ENCODE measurements at places on chromosomes 5 and 9.
A peak's percentile ranks its signal among the peaks of the same experiment; 100 is the strongest.

GRCh38 chr9:70954126-70954525, 167.3 kb downstream of the TRPM3 start:
- DNase-seq: no peak

DNA sequence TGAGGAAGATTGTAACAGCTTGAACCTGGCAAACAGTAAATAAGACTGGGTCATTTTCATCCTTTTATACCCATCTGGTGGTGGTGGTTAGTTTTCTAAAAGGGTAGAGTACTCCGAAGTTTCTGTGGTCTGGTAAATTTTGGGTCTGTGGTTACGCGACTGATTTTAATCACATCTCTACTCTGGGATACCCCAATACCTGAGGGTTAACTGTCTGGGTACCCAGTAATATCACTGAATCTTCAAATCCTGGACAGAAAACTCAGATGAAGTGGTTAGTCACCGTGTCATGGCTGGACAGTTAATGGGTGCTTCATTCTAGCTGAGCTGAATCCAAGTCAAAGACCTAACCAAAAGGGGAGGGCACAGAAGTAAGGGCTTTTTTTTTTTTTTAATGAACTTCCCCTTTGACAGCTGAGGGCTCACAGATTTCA, 474.2 kb downstream of the GADD45G start:
- no peak for DNase-seq

DNA sequence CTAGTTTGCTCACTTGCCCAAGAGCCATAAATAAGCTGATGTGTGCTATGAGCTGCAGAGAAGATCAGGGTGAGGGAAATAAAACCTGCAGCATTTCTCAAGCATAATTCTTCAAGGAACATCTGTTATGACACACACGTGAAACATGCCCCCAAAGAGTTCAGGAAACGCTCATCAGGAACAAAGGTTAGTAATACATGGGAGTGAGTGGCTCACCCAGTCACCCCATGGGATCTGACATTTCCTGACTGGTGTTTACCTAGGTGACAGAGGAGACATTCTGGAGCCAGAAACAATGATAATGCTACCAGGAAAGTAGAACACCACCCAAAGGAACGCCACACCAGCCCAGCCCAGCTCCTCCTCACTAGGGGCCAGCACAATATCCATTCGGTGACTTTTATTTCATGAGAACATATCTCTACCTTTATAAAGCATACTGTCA, 66.0 kb downstream of the FRMD3 start:
- DNase-seq: peak; percentile 48

DNA sequence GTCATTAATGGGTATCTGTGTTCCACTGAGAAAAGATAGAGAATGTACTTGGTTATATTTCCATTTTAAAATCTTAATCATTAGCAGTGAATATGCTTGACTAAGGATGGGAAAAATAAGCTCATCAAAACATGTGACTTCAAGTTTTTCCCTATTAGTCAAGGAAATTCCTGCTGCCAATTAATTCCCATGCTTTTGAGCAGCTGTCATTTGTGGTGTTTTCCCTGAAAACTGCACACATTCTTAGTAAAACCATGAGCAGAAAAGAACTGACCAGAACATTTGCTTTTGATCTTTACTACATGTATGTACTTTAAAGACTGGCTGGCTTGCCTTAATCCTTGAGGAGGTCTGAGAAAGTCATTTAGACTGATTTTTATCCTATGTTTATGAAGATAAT, 75.2 kb downstream of the AOPEP start:
- DNase-seq: no peak

DNA sequence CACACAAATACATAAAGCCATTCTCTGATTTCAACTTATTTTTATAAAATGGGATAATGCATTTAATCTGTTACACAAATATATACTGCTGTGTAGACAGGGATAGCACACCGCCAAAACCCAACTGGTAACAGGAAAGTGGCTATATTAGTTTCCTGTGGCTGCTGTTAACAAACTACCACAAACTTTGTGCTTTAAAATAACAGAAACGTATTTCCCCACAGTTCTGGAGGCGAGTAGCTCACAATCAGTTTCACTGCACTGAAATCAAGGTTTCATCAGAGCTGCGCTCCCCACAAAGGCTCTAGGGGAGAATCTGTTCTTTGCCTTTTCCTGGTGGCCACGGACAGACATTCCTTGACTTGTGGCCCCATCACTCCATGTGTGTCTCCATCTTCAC, 94.0 kb downstream of the MLLT3 start:
- no peak for DNase-seq

- peak; percentile 91 for DNase-seq
These were observed 52.3 kb downstream of the NTNG2 start for GRCh38 chr9:132214027-132214622.

DNA sequence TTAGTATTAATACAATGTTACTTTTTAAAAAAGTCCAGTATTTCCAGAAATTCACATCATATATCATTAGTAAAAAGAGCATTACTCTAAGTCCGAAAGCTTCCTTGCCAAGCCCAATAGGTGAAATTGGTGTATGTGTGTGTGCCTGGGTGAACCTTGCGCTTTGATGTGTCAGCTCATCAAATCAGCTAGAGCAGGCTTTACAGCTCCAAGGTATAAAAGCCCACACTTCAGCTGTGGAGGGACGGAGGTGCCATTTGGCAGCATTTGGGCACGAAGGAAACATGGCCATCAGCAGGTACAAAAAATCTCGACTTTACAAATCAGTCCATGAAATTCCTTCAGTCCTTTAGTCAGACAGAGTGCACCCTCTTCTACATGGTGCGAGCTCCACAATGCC, 76.5 kb upstream of the IL7R start:
- DNase-seq: no peak

DNA sequence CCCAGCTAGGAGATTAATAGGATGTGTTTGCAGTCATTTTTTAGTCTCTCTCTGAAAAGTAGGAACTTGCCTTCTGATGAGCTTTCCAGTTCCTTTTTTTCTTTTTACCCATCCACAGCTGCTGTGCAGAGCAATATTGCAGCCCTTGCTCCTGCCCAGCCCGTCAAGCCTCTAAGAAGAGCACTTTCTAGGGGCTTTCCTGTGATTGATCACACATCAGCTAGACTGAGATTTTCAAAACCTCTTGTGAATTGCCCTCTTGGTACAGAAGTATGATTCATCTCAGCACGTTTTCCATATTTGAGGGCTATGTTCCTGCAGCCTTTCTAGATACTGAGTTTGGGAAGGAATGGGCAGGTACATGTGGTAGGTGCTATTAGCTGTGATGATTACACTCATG, 93.9 kb downstream of the GALNT10 start:
- no peak for DNase-seq

DNA sequence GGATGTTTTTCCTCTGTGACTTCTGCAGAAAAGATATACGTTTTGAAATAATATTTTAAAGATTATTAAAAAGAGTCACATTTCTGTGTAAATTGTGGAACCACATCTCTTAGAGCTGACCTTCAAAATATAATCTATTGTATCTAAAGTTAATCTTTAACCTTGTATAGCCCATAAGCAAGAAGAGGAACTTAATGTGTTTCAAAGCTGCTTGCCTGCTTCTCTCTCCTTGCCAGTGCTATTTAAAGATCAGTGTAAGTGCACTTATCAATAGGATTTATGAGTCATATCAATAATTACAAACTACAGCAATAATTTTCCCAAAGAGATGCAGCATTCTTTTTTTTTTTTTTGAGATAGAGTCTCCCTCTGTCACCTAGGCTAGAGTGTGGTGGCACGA, 29.4 kb upstream of the GDA start:
- DNase-seq: no peak

DNA sequence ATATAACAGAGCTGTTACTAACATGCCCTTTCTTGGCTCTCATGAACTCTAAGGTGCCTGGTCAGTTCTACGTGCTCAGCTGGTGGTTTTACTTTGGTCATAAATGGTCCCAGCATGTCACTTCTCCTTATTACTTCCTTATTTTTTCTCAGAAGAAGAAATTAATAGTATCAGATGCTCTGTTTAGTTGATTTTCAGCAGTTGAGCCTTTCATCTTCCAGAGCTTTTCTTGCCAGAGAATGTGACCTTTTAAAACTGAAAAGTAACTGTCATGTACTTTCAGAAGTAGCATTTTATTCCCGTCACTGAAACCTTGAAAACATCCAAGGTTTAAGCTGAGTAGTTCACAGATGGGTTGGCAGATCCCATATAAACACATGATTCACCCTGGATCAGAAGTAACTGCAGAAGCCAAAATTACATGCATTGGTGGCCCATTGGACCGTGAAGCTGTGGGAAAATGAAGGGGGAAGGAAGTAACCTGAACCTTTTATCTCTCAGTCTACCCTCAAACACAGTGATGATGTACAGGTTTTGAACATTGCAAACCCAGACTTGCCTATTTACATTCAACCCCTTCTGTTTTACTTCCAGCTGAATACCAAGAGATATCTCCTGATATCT, 50.5 kb downstream of the HACD4 start:
- DNase-seq: no peak

DNA sequence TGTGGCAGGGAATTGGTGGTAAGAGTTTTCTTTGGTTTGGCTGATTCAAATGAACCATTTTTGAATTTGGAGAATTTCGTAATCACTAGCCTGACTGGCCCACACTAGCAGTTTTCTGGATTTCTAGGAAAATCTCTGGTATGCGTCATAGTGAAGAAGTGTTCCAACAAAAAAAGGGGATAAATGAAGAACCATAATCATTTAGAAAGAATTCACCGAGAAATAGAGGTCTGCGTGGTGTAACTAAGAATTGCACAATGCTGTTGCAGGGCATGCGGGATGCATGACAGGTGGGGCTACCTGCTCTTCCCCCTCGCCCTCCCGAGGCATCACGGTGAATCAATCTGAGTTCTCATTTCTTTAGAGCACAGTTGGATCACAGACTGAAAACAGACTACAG, 232.3 kb upstream of the PAPPA start:
- no peak for DNase-seq

Measured in NCI-H2029 (cell line).